ENCODE measurements at places on chromosomes 13 and 19.

DNA sequence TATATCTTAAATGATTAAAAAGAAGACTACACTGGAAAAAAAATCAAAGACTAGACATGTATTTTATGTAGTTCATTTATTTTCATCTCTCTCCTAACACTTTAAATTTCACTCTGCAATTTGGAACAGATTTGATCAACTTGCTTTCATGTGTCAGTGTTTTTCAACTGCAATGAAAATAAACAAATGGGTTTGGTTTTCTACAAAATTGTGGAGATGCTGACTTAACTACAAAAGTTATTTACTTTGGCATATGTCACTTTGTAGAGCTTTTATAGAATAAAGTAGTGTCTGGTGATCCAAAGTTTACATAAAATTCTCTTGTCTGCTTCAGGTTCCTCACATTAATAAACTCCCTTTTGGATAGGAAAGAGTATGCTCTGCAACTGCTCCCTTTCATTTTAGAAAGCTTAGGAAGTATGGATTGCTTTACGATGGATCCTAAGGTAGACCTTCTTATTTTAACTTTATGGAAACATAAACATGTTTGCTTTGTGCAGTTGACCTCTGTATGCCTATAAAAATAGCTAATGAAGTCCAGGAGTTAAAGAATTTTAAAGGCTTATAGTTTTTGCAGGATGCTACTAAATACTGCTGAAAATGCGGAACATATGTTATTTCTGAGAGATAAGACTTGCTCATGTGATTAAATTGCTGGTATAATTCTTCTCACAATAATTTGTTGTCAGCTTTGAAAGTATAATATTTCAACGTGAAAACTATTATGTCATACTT lies 815.9 kb downstream of the PCDH9 start:
- no peaks in the 10 kb centered on the region for H3K36me3 ChIP-seq
- H3K4me3 ChIP-seq: no peak overlapping the region
- H3K27ac ChIP-seq: no peak overlapping the region
- H3K27me3 ChIP-seq: no peaks in the 10 kb centered on the region

DNA sequence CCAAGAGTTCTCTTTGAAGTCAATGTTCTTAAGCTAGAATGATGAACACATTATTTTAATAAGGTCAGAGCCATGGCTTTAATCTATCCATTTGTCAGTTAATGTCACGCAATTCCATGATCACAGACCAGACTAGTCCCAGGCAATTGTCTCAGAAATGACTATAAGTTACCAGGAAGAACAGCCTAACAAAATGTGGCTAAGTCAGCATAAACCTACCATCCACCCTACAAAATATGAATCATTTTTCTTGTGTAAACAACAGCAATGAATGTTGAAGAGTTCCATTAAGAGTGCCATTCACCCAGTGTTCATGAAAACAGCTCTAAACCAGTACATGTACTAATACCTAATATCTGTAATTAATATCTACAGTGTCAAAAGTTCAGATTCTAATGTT lies 127.5 kb downstream of the KCTD12 start:
- no peaks in the 10 kb centered on the region for H3K27me3 ChIP-seq
- H3K27ac ChIP-seq: no peak overlapping the region
- no peak overlapping the region for H3K4me3 ChIP-seq
- DNase-seq: no peak

- no peak for DNase-seq
- peaks cover 12% of the 10 kb centered on the region for H3K4me1 ChIP-seq
- H3K4me3 ChIP-seq: no peak overlapping the region
- H3K36me3 ChIP-seq: no peaks in the 10 kb centered on the region
- H3K27ac ChIP-seq: no peak overlapping the region
- H3K27me3 ChIP-seq: no peaks in the 10 kb centered on the region
Measured at GRCh38 chr13:20156702-20157101, 4.2 kb downstream of the GJA3 start.

DNA sequence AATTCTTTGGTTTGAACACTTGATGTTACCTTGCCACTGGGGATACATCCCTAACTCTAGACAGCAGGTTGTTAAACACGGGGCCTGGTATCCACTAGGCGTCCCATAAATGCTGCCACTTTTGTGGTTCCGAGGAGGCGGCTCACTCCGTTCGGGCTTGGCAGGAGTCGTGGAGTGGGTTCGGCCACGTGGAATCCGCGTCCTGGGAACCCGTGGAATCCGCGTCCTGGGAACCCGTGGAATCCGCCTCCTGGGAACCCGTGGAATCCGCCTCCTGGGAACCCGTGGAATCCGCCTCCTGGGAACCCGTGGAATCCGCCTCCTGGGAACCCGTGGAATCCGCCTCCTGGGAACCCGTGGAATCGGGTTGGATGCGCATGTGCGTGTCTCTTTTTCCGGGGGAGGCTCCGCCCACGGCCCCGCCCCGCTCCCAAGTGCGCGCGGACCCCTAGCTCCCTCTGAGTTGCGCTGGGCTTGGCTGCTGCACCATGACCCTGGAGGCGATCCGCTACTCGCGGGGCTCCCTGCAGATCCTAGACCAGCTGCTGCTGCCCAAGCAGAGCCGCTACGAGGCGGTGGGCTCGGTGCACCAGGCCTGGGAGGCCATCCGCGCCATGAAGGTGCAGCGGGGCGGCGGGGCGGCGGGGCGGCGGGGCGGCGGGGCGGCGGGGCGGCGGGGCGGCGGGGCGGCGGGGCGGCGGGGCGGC lies at the start of gene MRI1:
Gene MRI1, plus strand, starts transcription at position 422 of the 707 bp plus-strand sequence. Its CDS starts 67 bp downstream, at position 489.
- H3K36me3 ChIP-seq: no peaks in the 10 kb centered on the region
- H3K4me3 ChIP-seq: peak within 1 kb of the TSS; percentile 76
- H3K27me3 ChIP-seq: no peaks in the 10 kb centered on the region
- DNase-seq: peak; percentile 39

DNA sequence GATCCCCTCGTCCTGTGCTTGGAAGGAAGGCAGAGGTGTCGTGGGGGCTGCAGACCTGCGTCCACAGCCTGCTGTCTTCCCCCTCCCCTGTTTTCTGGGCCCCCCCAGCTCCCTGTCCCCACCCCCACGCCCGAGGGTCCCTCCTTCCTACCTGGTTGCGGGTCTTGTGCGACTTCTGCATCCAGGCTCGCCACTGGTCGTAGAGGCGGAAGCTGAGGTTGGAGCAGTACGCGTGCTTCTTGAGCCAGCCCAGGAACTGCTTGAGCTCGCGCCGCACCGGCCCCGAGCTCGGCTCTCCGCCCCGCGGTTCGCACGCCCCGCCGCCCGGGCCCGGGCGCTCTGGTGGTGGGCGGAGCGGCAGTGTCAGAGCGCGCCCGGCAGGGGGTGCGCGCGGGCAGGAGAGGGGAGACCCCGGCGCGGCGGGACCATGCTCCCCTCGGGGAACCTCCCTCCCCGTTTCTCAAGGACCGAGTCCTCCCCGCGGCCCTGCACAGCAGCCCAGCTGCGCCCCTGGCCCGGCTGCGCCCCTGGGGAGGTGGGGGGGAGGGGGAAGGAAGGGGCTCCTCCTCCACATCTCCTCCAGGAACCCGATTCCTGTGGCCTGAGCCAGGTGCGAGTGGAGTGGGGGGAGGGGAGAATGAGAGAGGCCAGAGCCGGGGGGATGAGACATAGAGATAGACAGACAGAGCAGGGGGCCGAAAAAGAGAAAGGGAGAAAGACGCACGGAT lies 5.7 kb downstream of the REX1BD start:
- H3K4me3 ChIP-seq: no peak overlapping the region

GRCh38 chr19:2003874-2004273 lies 11.6 kb downstream of the BTBD2 start:
- H3K27ac ChIP-seq: no peak overlapping the region
- H3K4me3 ChIP-seq: no peak overlapping the region
- no peak for DNase-seq
- no peaks in the 10 kb centered on the region for H3K27me3 ChIP-seq

GRCh38 chr19:56619121-56619520 lies 23.8 kb upstream of the SMIM17 start:
- no peak overlapping the region for H3K27ac ChIP-seq
- H3K36me3 ChIP-seq: peaks cover 15% of the 10 kb centered on the region
- H3K4me3 ChIP-seq: no peak overlapping the region
- no peak for DNase-seq

GRCh38 chr13:52925775-52926285 lies 77.4 kb upstream of the PCDH8 start:
- H3K27me3 ChIP-seq: peaks cover 3% of the 10 kb centered on the region
- no peaks in the 10 kb centered on the region for H3K36me3 ChIP-seq
- no peak for DNase-seq

DNA sequence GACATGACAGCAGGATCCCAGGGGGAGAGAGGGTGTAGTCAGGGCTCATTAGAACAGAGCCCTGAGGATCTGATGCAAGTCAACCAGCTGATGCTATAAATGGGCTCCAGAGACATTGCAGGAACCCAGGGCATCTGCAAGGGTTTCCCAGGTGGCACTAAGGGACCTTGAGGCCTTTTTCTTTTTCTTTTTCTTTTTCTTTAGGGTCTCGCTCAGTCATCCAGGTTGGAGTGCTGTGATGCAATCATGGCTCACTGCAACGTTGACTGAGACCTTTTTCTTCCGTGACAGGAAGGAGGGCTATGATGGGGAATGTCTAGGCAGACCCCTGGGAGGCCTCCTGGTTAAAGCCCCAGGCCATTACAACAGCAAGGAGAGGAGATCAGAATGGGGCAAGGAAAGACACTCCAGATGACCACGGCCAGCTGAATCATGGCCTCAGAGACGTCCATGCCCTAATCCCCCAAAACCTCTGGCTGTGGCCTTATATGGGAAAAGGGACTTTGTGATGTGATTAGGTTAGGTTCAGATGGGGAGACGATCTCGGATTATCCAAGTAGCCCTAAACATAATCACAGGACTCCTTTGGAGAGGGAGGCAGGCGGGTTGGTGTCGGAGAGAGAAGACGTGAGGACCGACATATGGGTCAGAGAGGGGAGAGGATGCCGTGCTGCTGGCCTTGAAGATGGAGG lies 4.5 kb upstream of the FCGRT start:
- peaks cover 49% of the 10 kb centered on the region for H3K4me1 ChIP-seq
- H3K27me3 ChIP-seq: no peaks in the 10 kb centered on the region
- H3K27ac ChIP-seq: no peak overlapping the region
- no peaks in the 10 kb centered on the region for H3K36me3 ChIP-seq

GRCh38 chr13:108225440-108225839 lies 7.2 kb downstream of the ABHD13 start:
- H3K36me3 ChIP-seq: no peaks in the 10 kb centered on the region
- H3K4me1 ChIP-seq: peaks cover 30% of the 10 kb centered on the region
- no peak overlapping the region for H3K4me3 ChIP-seq
- H3K27me3 ChIP-seq: no peaks in the 10 kb centered on the region
- H3K27ac ChIP-seq: no peak overlapping the region

DNA sequence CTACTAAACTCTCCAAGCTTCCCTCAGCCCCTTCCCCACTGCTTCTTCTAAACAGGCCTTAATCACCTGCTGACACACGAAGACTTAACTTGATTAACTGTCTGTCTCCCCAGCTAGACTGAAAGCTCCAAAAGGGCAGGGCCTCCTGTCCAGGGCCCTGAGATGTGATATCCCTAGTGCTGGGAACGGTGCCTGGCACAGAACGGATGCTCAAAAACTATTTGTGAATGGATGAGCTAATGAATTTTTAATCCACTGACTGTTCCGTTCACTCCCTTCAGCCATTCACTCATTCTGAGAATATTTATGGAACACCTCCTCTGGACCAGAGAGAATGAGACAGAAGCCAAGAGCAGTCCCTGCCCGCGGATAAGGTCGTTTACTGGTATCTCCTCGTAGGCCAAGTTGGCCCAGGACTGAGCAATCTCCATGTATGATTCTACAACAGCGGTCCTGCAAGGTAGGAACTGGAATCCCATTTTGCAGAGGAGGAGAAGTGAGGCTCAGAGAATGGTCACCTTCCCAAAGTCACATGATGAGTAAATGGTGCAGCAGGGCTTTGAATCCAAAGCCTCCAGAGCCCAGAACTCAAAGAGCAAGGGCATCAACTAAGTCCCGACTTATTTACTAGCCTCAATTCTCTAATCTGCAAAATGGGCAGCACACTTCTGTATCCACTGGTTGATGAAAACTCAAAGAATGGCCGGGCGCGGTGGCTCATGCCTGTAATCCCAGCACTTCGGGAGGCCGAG lies 3.4 kb downstream of the DMWD start:
- H3K4me3 ChIP-seq: no peak overlapping the region
- peaks cover 30% of the 10 kb centered on the region for H3K36me3 ChIP-seq
- peaks cover 3% of the 10 kb centered on the region for H3K27me3 ChIP-seq
- no peak overlapping the region for H3K27ac ChIP-seq
- no peak for DNase-seq
- peaks cover 20% of the 10 kb centered on the region for H3K4me1 ChIP-seq

- H3K36me3 ChIP-seq: no peaks in the 10 kb centered on the region
- no peak overlapping the region for H3K27ac ChIP-seq
- H3K4me1 ChIP-seq: peaks cover 15% of the 10 kb centered on the region
- H3K27me3 ChIP-seq: peaks cover 38% of the 10 kb centered on the region
- DNase-seq: no peak
Measured at GRCh38 chr19:46491975-46492682, 3.5 kb downstream of the PNMA8B start.

- no peaks in the 10 kb centered on the region for H3K36me3 ChIP-seq
- H3K4me1 ChIP-seq: peaks cover 49% of the 10 kb centered on the region
- H3K4me3 ChIP-seq: no peak overlapping the region
- no peak overlapping the region for H3K27ac ChIP-seq
- no peaks in the 10 kb centered on the region for H3K27me3 ChIP-seq
Measured at GRCh38 chr13:32590266-32590665, 4.0 kb downstream of the PDS5B start.

DNA sequence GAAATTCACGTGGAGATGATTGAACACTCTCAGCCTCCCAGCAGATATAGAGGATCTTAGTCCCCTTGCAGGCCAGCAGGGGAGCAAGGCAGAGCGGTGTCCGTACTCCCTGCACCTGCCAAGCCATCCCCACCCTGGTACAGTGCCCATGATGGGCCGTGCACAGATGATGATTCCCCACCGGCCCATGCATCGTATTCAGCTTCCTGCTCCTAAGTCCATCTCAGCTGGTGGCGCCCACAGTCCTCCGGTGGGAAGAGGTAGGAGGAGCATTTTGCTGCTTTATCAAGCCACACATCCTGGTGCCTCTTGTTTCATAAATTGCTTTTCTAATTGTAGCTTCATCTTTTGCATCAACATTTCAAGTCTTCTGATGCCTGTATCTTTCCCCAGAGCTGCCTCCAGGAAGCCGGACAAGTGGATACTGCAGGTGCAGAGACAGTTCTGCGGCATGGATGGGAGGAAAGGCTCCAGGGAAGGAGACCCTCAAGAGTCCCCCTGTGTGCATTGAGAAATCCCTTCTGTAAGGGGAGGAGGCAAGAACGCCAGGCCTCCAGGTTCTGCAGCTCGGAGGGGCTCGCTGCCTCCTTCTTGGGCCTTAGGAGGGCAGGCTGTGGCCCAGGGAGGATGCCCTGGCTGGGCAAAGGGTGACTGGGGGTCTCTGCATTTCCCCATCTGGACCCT lies 55.3 kb downstream of the F2RL3 start:
- DNase-seq: no peak
- H3K27me3 ChIP-seq: no peaks in the 10 kb centered on the region
- no peak overlapping the region for H3K27ac ChIP-seq
- no peak overlapping the region for H3K4me3 ChIP-seq
- no peaks in the 10 kb centered on the region for H3K36me3 ChIP-seq
- H3K4me1 ChIP-seq: no peaks in the 10 kb centered on the region

DNA sequence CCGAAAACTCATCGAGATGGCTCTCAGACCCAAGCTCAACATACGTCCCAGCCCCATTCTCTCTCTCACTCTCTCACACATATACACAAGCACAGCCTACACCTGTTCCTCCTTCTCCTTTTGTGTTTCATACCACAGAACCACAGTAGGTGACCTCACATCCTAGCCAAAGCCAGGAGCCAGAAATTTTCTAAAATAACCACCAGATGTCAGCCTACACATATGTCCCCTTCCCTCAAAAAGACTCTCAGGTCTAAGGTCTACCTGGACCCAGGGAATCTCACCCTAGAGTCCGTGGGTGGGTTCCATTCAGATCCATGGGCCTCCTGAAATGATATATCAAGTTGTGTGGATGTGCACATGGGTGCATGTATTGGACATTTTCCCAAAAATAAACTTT lies 104.2 kb upstream of the IPO5 start:
- no peaks in the 10 kb centered on the region for H3K27me3 ChIP-seq
- DNase-seq: peak; percentile 36
- no peak overlapping the region for H3K27ac ChIP-seq
- H3K36me3 ChIP-seq: no peaks in the 10 kb centered on the region

All from HepG2 (cell line).